ENCODE measurements at places on chromosomes 12 and 14.

DNA sequence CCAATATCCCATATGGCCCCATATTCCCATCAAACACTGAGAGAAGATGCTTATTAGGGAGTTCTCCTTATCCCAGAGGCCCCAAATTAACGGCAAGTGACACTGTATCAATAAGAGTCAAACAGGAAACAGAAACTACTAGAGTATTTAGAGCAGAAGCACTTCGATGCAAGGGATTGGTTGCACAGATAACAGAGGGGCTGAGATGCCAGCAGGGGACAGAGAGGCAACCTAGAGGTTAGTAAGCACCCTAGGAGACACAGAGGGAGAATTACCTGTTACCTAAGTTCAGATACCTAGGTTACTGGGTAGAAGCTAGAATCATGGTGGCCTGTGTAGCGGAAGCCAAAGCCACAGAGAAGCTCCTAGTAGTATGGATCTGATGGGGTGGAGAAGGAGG lies 2.9 kb downstream of the HEBP1 start:
- no peak for DNase-seq
- no peak overlapping the region for H3K4me3 ChIP-seq
- no peak overlapping the region for H3K27ac ChIP-seq
- no peaks in the 10 kb centered on the region for H3K27me3 ChIP-seq

- no peaks in the 10 kb centered on the region for H3K36me3 ChIP-seq
- no peak for DNase-seq
- H3K27me3 ChIP-seq = no peaks in the 10 kb centered on the region
- no peaks in the 10 kb centered on the region for H3K4me1 ChIP-seq
- H3K27ac ChIP-seq = no peak overlapping the region
- no peak overlapping the region for H3K4me3 ChIP-seq
Observed at GRCh38 chr14:86987966-86988365, 1005.0 kb downstream of the GALC start.

DNA sequence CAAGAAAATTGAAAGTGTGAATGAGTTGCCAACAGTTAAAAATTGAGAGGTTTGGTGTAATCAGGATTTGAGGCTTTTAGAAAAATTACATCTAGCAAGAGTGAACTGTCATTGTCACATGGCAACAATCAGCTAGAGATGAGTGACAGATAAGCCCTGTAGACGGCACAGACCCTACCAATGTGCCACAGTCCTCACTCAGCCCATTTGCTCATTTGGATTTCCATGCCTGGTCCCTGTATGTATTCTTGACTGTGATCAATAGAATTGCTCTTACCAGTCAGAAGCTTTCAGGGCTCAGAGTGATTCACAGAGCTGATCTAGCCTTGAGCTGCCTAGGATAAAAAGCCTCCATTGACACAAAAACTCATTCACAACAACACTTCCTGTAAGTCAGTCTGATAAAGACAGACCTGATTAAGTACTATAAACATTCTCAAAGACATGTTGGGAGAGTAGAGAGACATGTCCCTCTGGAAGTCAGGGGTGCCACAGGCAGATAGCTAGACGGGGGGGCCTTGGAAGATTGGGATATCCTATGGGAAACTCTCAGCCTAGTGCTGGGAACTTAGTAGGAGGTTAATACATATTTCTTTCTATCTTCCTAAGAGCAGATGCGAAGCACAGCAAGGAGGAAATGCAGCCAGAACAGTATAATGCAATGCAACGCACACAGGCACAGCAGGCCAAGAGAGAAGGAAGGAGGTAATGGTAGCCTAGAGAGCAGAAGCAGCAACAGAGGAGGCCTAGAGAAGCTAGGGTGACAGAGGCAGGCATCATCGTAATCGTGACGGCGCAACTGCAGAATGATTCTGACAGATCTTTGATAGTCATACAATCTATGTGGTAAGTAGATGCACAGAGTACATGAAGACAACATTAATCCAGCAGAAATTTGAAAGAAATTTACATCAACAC lies 2.0 kb upstream of the PELI2 start:
- DNase-seq = no peak
- H3K27ac ChIP-seq = no peak overlapping the region
- no peaks in the 10 kb centered on the region for H3K4me1 ChIP-seq
- H3K4me3 ChIP-seq = no peak overlapping the region
- H3K36me3 ChIP-seq = no peaks in the 10 kb centered on the region

- no peak for DNase-seq
- H3K4me3 ChIP-seq = no peak overlapping the region
- H3K27me3 ChIP-seq = peaks cover 27% of the 10 kb centered on the region
- no peaks in the 10 kb centered on the region for H3K4me1 ChIP-seq
- no peaks in the 10 kb centered on the region for H3K36me3 ChIP-seq
Observed at GRCh38 chr14:89578156-89578555, 161.1 kb upstream of the FOXN3 start.

Measured in PC-9 (cell line).